D341Med (cell line): ENCODE measurements at places on chromosomes 13 and 19.

DNA sequence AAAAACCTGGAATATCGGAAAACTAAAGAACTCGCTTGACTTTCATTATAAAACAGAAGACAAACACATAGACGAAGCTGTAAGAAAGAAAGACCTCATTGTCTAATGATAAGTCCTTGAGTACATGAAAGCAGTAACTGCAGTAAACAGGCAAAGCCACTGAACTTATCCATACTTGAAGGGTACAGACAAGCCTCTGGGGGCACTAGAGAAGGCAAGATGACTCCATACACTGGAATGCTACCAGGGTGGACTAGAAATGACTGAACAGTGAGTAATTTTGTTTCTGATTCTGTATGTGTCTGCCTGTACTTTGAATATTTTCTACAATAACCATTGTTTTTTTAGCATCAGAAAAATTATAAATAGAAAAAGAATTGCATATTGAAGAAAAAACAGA is 507.9 kb downstream of the UQCRFS1 start:
- no peak for DNase-seq

- DNase-seq: no peak
These were observed 1.2 kb downstream of the DAPK3 start for GRCh38 chr19:3969435-3970312.

DNA sequence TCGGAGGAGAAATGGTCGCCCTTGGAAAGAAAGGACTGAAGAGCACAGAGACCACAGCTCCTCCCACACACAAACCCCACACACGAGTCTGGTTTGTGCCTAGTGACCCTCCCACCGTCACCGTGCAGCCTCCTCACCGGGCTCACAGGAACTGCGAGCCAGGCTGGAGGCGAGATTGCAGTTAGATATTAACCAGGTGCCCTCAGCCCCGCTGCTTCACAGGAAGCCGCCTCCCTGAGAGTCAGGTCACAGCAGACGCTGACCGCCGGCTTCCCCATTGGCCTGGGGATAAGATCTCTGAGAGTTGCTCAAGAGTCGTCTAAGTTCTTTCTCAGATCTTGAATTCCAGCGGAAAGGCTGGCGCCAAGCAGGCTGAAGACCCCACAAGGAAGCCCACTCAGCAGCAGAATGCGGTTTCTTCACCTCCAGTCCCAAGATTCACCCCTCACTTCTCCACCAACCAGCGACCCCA is 870 bp downstream of the ZNF44 start:
- peak; percentile 62 for DNase-seq

GRCh38 chr19:28066161-28066560 is 1146.8 kb downstream of the UQCRFS1 start:
- no peak for DNase-seq

DNA sequence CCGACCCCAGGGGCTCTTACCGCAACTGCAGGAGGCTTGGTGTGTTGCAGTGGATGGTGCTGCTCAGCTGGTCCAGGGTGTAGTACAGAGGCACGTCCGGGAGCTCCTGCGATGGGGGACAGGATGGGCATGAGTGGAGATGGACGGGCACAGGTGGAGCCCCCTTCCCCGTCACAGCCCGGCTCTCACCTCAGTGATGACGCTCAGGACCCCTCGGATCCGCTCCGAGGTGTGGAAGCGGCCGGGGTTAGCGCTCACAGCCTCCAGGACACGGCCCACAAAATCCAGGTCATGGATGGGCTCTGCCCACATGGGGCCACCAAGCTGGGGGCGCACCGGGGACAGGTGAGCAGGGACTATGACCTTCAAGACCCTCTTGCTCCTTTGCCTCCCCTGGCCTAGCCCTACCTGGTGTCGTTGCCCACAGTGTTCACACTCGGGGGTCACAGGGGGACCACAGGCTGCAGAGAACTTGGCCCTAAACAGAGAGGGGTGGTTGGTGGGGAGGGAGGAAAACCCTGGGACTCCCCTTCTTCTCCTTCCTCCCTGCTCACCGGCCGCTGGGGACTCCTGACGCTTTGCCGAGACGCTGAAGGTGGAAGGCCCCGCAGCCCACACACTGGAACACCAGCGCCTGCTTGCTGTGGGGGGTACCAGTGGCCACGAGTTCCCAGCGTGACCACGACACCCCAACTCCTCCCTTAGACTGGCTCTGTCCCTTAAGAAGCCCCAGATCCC is 6.9 kb upstream of the LYL1 start:
- DNase-seq: no peak

DNA sequence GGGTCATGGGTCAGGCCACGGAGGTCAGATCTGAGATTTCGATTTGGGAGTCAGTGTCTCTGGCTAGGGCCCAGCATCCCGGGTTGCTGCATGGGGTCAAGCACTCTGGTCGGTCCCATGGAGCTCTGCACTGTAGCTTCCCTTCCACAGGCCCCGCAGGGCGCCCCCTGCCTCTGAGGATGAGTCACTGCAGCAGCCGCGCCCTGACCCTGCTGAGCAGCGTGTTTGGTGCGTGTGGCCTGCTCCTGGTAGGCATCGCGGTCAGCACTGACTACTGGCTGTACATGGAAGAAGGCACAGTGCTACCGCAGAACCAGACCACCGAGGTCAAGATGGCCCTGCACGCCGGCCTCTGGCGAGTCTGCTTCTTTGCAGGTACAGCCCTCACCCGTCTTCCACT is 3.6 kb downstream of the CACNG7 start:
- DNase-seq: no peak

GRCh38 chr13:34587576-34587975 is 354.5 kb upstream of the NBEA start:
- no peak for DNase-seq

- no peak for DNase-seq
These were observed 43.2 kb downstream of the SUGT1 start for GRCh38 chr13:52695856-52696255.

DNA sequence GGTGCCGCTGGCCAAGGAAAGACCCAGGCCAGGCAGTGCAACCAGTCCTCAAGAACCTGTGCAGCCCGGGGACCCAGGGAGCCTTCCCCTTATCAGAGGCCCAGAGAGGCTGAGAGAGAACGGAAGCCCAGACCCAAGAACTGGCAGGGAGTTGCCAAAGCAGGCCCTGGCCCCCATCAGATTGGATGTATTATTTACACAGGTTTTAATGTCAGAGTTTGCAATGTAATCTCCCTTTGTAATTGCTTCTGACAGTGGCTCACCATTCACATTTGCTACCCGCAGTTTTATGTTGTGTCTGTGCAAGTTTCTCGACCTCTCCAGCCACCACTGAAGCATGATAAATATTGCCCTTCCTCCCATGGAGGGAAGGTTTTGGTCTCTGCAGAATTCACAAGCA is 660.9 kb downstream of the LIG4 start:
- no peak for DNase-seq

DNA sequence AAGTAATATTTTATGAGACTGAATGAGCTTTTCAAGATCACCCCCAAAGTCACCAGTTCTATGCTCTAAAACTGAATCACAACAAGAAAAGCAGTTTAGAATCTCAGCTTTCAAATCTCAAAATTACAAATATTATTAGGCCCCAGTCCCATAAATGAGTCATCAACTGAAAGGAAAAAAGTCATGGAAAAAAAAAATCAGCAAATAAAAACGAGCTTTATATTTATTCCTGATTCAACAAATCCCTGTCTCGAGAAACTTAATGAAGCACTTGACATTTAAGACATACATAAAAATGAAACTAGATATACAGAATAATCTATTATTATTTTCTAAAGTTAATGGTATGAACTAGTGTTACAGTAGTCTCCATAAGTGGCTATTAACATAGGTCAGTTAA is 203.0 kb downstream of the DIAPH3 start:
- no peak for DNase-seq

DNA sequence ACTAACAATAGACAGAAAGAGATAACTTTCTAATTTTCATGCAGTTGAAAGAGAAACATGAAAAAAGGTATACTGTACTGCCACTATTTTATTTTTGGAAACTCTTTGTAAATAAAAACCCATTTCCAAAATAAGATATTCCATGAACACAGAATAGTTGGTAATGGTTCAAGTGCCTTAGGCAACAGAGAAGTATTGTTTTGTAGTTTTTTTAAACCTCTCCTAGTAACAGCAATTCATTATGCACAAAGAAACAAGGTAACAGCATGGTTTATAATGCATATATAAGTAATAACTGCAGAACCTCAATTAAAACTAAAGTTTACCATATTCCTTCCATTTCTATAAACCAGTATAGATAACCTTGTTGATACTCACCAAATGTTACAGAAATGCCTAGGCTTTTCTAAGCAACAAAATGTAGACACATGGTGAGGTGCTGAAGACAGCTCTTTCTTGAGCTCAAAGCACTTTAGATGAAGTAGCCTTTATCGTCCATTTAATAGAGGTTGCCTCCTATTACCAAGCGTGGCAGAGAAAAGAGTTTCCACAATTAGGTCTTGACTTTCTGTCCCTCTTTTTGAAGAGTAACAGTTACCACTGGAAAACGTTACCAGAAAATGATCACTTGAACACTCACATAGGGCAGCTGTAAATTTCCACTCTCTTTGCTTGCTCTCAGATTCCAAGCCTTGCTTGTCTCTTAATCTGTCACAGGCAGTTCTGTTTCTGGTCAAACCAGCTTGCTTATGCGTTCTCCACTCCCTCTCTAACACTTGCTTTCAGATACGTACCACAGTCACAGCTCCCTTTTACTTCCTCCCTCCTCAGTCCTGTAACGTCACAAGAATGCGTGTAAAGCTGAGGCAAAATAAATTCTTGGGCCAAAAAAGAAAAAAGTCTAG is 42.9 kb downstream of the CAB39L start:
- DNase-seq: no peak

DNA sequence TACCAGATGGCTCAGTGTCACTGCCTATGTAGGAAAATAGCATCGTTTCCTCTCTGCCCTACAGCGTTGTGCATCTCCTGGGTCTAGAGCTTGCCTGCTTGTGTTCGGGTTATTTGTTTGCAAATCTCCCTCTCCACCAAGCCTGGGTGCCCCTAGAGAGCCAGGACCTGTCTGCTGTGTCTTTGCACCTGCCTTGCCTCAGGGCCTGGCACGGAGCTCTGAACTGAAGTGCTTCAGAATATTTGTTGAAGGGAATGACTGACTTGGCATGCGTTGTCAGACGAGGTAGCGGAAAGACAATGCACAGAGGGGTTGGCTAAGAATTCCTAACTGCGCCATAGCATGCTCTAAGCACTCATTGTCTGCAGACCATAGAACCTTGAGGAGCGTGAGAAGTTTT is 263.4 kb downstream of the FGF9 start:
- no peak for DNase-seq

GRCh38 chr19:12872941-12873890 is 8.0 kb downstream of the DNASE2 start:
- peak; percentile 30 for DNase-seq

DNA sequence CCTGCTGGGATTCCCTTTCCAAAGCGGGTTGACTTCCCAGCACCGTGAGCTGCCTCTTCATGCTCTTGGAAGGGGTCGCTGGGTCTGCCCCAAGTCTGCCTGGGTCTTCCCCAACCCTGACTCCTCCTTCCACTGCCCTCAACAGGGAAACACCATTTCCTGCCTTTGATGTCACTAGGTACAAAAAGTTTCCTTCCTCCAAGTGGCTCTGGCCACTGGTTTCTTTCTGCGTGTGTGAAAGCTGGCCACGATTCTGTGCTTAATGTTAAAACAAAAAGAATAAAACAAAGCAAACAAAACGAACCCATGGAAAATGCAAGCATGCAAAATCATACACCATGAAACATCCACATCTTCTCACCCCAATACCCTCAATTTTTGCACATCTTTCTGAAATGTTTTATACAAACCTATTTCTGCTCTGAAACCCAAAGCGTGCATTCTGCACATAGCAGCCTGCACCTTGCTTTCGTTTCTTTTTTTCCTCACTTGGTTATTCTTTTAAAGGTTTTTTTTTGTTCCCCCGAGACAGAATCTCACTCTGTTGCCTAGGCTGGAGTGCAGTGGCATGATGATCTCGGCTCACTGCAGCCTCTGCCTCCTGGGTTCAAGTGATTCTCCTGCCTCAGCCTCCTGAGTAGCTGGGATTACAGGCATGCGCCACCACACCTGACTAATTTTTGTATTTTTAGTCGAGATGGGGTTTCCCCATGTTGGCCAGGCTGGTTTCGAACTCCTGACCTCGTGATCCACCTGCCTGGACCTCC is 12.5 kb upstream of the TNFSF9 start:
- DNase-seq: no peak

DNA sequence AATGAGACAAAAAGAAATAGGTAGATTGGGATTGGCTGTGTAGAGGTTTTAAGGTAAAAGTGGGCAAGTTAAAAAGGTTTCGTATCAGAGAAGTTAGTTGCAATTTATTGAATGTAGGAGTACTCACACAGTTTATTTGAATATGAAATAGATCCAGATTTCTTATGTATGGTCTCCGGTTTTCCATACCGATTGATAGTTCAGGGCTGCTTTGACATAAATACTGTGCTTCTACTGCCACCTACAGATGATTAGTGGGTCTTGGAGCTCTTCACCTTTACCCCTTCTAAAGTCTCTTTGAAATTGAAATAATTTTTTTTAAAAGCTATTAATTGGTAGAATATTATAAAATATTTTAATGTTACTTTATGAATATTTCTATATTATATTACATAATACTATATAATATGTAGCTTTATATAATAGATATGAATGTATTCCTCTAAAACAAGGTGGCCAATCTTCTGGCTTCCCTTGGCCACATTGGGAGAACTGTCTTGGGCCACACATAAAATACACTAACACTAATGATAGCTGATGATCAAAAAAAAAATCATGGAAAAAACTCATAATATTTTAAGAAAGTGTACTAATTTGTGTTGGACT is 7.7 kb upstream of the GPR18 start:
- DNase-seq: peak; percentile 51

DNA sequence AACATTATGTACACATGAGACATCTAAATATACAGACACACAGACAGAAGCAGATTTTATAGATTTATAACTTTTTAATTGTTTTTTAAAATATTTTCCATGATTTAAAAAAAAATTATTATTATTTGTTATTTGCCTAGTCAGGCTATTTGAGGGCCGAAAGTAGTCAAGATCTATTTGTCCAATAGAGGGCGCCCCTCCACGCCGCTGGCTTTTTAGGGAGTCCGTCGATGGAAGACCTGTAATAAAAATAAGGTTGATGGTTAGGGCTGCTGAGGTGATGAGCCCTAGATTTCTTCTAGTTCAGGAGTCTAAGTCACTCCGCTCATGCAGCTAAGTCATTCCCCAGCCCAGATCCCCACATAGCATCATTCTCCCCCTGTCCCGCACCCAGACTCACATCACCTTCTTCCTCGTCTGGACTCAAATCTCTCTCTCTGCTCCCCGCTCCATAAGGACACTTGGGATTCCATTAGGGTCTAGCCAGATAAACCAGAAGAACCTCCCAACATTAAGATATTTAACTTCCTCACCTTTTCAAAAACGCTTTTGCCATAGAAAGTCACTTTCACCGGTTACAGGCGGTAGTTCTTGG is 33.9 kb upstream of the CEACAM21 start:
- peak; percentile 53 for DNase-seq

DNA sequence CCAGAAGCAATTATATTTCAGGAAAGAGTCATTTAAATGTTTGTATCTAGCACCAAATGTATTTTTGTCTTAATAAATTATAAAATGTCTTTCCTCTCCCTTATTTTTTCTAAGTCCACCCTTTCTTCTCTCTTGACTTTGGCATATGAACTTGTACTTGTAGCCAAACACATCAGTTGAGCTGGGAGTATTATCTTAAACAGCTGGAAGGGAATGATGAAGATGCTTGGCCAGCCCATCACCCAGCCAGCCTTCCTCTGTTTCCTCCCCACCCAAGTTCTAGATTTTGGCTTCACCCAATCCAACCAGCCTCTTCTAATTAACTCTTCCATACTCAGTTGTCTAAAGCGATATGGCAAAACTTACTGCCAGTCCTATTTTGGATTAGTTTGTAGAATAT is 272.5 kb downstream of the ENOX1 start:
- DNase-seq: no peak
